ENCODE measurements at places on chromosomes 7 and 10.

GRCh38 chr10:23100331-23101030 lies 5.1 kb downstream of the MSRB2 start:
- DNase-seq = no peak

GRCh38 chr7:155585951-155586350 lies 39.6 kb upstream of the CNPY1 start:
- no peak for DNase-seq

DNA sequence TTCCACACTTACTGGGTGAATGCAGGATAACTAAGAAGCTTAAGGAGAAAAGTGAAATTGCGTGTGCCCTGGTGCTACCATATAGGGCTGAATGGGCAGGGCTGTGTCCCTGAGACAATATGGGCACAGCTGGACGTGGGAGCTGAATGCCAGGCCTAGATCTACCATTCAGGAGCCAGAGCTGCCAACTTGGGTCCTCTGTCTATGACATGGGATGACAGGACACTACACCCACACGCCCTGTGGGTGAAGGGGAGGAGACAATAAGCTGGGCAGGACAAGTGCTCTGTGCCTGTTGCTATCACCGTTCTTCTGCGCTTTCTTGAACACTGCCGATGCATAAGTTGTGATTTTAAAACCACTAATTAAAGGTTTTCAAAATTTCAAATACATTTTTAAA lies 293.9 kb downstream of the TNS3 start:
- no peak for DNase-seq

- DNase-seq = no peak
Observed at GRCh38 chr7:64494912-64495461, 67.9 kb downstream of the ZNF680 start.

- no peak for DNase-seq
Observed at GRCh38 chr10:3542185-3542611, 242.8 kb downstream of the KLF6 start.

DNA sequence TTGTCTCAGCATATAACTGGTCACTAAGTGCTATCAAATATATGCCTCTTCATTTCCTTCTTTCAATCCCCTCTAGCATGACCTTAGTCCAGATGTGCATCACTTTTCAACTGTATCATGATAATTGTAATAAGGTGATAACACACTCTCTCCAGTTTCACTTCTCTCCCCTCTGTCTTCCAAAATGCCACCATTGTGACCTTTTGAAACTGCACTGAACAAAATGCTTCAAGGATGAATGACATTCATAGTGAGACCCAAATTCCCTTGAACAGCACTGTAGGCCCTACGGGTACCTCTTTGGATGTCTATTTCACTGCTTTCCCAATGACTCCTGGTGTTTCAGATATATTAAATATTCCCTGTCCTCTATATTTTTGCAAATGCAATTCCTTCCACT lies 224.8 kb downstream of the DNAJB9 start:
- DNase-seq = no peak

- no peak for DNase-seq
Observed at GRCh38 chr10:38050212-38050611, 39.7 kb downstream of the ZNF33A start.

DNA sequence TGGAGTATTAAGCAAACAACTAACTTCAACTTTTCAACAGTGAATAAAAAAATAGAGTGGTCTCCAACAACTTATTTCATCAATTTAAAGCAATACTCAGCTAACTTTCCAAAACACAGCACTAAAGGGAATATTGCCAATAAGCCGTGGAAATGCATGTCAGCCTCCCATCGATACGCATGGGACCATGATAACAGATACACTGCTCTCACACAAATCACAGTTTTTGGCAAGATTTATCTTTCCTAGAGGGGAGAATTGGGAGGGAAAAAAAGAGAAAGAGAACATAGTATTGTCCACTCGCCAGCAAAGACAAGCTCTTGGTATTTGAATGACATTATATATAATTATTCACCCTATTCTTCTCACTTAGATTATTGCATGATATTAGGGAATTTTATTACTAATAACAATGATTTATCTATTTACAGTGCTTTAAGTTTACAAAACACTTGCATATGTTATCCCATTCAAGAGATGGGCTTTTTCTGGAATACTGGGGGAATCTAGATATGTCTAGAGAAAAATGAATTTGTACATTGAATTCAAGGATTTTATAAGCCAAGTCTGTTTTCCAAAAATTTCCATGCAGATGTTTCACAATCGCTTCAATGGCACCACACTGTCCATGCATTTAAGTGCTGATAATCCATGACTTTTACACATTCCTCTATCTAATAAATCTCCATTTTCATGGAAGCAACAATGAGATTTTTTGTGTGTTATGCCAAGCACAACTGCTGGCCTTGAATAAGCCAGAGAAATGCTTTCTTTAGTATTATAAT lies 194.0 kb upstream of the MGMT start:
- no peak for DNase-seq

DNA sequence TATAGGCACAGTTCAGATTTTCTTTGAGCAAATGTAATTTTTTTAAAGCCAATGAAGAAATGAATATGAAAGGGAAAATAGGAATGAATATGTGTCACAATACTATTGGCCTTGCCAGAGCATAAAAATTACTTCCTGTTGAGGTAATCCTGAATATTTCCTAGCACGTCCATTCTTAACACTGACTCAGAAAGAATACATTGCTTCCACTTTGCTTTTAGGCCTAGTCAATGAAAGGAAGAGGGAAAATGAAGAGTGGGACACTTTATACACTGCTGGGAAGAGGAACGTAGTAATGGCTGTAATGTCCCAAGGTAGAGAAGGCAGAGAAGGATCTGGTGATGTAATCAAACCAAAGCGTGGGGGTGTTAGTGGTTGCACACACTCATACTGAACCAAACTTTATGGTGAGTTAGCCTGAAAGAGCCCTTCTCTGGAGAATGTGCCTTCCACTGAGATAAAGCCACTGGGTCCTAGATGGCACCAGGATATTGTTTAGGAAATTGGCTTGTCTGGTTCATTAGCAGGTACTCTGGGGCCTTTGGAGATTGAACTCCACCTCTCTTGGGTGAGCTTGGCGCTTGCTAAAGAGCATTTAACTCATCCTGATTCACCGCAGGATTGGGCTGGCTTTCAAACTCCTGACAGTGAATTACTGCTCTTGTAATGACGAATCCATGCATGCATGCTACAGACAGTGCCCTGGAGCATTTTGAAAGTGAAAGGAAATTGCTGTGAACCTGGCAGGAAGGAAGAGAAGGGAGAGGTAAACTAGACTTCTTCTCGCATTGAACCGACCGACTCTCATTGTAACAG lies 254.9 kb downstream of the KIAA1217 start:
- DNase-seq = no peak

- no peak for DNase-seq
Observed at GRCh38 chr7:75650681-75651080, 88.1 kb downstream of the HIP1 start.

DNA sequence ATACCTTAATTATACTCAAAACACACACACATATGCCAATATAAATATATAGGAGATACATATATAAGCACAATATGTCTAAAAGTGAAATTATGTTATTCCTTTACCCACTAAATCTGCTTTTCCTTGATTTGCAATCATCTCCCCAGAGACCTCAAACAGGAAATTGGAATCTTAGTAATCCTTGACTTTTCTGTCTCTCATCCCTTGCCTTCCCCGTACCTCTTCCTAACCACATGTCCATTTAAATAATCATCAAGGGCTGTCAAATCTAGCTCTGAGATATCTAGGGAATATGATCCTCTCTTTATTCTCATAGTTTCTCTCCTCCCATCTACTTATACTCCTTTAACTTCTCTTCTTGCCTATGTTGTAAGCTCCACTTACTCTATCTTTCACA lies 336.6 kb downstream of the HGF start:
- no peak for DNase-seq

- no peak for DNase-seq
Observed at GRCh38 chr10:104417637-104418292, 64.1 kb downstream of the CFAP58 start.

DNA sequence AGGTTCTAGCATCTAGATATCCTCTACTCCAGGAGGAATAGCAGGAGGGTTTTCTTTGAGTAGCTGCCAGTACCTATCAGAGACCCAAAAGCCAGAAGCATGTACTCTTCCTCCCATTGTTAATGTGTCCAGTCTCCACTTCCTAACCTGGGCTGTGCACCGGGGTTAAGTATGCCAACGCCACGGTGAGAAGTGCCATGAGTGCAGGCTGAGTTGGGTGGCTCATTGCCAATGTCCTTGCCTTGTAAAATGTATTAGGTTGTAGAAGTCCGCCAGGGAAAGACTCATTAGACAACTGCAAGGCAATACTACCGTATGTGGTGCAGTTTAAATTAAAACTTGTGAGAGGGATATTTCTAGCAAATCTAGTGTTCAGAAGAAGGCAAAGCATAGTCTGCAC lies 55.0 kb upstream of the PRR15 start:
- no peak for DNase-seq

- no peak for DNase-seq
Observed at GRCh38 chr10:80484676-80485075, 30.6 kb downstream of the TSPAN14 start.

DNA sequence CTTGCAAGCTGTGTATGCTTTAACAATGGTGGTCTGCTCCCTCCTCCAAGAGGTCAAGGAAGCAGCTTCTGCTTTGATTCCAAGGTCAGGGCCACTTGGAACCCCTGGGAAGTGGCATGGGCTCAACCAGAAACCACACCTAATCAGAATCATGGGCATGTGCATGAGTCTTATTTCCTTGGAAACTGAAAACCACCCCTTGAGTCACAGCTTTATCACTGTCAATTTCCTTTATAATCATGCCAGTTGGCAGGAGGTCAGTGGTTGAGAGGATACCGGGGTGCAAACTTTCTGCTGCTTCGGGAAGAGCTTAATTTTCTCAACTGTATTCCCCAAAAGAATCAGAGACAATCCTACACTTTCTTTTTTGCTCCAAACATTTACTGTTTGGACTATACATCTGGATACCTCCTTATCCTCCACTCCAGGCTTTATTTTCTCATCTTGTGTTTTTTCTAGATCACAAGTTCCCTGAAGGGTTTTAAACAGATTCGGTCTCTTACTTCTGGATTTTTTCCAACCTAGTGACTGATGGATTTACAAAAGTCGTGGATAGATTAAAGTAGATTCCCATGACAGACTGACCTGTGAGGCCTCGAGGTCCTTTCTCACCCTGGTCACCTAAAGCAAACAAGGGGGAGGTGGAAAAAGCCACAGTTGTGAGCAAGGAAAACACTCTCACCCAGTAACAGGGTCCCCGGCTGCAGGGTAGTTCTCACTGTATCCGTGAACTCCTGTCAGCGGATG lies 36.0 kb downstream of the COL17A1 start:
- no peak for DNase-seq

GRCh38 chr7:1850111-1850975 lies 180.3 kb downstream of the ELFN1 start:
- no peak for DNase-seq

GRCh38 chr7:142754681-142755575 lies 5.7 kb downstream of the PRSS1 start:
- no peak for DNase-seq

DNA sequence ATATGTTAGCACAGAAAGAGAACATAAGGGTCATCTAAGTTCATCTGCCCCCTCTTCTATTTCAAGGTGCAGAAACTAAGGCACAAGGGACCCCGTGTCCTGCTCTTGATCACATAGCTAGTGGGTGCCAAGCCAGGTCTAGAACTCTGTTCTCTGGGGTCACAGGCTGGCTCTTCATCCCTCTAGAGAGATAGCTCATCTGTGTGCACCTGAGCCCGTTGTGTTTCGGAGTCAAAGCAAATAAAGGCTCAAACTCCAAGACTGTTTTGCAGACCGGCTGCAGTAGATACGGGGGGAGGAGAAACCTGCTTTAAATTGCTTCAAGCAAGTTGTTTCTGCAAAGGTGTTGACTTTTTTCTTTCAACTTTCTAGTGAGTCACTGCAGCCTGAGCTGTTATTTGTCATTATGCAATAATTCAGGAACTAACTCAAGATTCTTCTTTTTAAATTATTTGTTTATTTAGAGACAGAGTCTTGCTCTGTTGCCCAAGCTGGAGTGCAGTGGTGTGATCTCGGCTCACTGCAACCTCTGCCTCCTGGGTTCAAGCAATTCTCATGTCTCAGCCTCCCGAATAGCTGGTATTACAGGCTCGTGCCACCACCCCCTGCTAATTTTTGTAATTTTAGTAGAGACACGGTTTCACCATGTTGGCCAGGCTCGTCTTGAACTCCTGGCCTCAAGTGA lies 6.5 kb downstream of the BLVRA start:
- no peak for DNase-seq

GRCh38 chr7:155020996-155021395 lies 18.1 kb upstream of the PAXIP1 start:
- DNase-seq = no peak

DNA sequence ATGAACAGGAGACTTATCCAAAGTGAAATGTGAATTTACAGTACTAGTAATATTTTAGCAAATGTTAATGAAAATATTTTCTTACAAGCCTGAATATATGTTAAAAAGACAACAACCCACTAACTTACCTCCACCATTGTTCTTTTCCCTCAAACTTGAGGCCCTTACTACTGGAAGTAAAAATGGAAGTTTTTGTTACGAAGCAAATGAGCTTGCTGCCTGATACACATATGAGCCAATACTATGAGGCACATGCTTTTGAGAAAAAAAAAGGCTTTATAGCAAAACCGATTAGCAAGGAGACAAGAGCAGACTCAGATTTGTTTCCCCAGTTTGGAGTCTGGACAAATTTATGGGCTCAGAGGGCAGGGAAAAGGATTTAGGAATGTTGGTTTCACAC lies 29.0 kb downstream of the PRPS1L1 start:
- no peak for DNase-seq

DNA sequence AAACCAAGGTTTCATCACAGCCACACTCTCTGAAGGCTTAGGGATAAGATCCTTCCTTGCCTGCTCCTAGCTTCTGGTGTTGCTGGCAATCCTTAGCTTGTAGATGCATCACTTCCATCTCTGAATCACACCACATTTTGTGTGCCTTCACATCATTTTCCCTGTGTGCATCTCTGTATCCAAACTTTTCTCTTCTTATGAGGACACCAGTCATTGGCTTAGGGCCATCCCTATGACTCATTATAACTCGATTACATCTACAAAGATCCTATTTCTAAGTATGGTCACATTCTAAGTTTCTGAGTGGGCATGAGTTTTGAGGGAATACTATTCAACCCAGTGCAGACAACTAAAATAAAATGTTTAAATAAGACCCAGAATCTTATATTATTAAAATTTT lies 121.7 kb downstream of the C7orf25 start:
- DNase-seq = no peak

- no peak for DNase-seq
Observed at GRCh38 chr10:120511165-120511564, 54.1 kb downstream of the PLPP4 start.

GRCh38 chr10:110218632-110219031 lies 11.2 kb downstream of the MXI1 start:
- no peak for DNase-seq
